NCI-H2029 treated with DMSO at 0.1 percent for 48 hours (cell line): ENCODE measurements at places on chromosomes 6 and 20.

GRCh38 chr20:4384961-4385360 is 336.7 kb upstream of the PRND start:
- no peak for DNase-seq

DNA sequence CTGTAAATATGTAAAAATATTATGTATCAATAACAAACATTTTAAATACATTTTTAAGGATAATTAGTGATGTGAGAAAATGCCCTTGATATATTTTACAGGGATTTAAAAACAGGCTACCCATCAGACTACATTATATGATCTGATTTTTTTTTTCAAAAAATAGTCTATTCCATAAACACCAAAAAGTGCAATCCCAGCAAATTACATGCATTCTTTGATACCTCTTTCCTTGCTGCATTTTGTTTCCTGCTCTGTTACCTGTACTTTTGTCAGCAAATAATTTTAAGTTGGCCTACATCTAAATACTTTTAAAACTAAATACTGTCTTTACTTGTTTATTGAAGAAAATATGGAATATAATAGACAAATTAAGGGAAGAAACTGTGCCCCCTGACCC is 306.2 kb upstream of the ARID1B start:
- no peak for DNase-seq

DNA sequence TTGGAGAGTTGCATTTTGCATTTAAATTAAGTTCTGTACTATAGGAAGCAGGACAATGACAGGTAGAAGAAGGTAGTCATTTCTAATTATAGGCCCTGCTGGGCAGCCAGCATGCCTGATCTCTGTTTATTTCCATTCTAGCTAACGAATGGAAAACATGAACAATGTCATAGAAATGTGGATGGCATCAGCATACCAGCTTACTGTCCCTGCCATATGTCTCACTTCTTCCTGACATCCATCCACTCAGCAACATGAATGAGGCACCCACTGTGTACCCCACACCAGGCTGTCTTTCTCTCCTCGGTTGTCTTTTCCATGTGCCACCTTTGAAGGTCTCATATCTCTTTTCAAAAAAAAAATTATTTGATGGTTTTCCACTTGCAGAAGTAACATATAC is 11.1 kb downstream of the ADTRP start:
- DNase-seq = no peak

- DNase-seq = peak; percentile 29
Observed at GRCh38 chr6:96626759-96627364, 63.9 kb downstream of the FHL5 start.

DNA sequence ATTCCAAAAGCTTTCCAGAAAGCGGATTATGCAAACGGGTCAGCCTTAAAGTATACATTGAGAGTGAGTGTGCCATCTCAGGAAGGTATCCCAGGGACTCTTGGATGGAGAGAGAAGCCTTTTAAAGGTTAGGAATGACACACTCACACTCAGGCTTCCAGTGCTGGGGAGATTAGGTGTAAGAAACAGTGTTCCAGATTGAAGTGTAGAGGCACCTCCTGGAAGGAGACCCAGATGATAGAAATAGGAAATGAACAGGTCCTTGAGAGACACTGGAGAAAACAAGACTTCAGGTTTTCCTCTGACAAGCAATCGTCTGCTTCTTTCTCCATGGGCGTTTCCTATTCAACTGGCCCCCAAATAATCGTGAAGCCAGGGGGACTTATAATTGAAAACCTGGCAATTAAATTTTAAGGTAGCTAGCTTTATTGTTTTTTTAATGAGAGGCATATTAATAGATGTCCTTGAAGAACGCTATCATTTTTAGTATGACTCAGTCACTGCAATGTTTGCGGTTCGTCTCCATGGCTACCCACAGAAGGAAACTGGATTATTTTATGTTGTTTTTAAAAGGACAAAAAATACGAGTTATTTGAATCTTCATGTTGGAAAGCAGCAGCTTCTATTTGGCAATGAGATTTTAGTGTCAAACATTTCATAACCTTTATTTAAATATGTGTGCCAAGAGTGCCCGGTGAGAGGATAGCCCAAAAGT is 85.3 kb downstream of the TRMT6 start:
- DNase-seq = no peak

GRCh38 chr6:18070486-18070885 is 52.0 kb downstream of the NHLRC1 start:
- no peak for DNase-seq

GRCh38 chr6:138430361-138431145 is 26.5 kb downstream of the HEBP2 start:
- no peak for DNase-seq

DNA sequence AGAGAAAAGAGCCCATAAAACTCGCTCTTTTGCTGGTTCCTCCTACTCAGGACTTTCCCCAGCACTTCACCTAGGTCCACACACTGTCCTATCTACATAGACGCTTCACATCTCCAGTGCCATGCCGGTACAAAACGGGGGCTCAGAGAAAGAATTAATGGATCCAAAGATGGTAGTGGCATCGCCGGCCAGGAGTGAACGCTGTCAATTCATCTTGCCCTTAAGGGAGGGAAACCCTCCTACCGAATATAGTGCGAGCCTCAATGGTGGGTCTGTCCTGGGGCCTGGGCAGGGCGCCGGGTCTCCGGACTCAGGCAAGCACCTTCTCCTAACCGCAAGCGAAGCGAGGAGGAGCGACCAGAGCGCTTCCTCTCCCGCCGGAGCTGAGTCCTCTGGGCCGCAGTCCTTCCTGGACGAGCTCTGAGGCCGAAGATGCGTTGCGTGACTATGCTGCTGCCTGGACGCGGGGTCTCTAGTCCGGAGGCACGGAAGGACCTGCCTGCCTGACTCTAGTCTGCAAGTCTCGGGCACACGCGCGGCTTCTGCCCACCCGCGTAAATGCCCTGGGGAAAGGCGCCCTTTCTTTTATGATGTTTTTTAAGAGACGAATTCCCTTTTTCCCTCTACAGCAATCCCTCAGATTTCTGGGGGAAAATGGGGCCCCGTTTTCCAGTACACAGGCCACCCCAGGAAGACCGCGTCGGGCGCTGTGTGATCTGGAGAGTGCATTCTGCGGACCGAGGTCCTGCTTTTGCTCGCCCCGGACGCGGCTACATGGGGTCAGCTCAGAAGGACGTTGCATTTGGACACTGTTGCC is 100.1 kb upstream of the PRDM1 start:
- DNase-seq = no peak

DNA sequence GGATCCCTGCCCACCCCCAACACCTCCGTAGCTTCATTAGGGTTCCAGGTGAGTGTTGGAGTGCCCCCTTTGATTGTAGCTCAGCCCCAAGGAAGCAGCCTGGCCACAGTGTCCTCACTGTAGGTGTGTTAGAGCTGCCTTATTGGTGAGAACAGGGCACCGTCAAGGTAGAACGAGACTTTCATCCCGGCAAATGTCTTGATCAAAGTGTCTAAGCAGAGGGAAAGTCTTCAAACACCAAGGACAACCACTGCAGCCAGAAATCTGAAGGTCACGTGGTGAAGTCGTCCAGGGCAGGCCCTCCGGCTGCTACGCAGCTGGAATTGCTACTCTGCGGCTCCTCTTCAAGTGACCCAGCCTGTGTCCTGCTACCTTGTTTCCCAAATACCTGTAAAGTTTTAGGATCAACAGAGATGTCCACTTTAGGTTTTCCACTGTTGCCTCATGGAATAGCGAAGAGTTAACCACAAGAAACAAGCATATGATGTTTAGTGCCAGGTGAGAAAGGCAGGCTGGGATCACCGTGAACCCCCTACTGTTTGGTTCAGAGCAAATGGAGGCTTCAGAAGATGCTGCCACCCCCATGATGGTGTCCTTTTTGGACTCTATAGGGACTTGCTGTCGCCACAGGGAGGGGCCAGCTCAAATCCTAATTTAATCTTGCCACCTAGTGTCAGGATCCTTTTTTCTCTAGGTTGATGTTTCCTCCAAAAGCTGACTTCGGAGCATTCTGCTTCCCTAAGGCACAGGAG is 1.7 kb upstream of the DLL1 start:
- DNase-seq = no peak

DNA sequence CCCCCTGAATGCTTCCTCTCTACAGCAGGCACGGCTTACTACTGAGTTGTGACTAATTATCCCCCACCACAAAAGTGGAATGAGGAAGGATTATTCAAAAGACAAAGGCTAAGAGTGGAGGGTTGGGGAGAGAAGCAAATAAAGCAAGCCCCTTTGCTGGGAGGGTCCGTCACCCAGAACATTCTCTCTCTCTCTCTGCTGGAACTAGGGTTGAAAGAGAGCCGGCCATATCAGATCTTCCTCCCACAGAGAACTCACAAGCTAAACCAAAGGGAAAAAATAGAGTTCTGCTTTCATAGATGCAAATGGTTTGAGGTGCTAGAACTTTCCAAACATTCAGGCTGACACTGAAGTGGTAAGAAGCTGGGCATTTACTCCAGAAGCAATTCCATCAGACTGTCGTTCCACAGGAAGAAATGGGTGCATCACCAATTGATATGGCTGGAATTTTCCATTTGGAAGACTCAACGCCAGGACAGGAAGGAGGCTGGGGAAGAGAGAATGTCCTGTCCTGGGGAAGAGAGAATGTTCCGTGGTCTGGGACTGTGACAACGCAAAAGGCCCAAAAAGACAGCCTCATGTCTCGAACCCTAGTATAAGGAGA is 7.9 kb downstream of the ZMYND8 start:
- no peak for DNase-seq

GRCh38 chr6:106486236-106486635 is 125.7 kb downstream of the CRYBG1 start:
- DNase-seq = no peak

DNA sequence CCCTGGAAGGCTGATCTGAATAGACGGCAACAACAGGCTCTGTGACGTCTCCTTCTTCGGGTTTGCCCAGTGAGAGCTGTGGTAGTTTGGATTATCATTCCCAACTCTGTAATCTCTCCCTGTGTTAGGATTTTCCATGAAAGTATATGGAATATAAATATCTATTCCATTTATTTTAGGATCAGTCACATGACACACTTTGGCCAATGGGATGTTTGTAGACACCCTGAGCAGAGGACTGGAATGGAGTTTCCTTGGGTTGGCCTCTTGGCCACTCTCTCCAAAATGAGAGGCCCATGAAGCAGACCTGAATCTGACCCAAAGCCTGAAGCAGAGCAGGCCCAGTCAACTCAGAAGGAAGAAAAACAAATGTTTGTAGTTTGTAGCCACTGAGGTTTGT is 37.2 kb upstream of the UBR2 start:
- DNase-seq = no peak

- no peak for DNase-seq
Observed at GRCh38 chr20:53958260-53958659, 112.1 kb downstream of the BCAS1 start.

DNA sequence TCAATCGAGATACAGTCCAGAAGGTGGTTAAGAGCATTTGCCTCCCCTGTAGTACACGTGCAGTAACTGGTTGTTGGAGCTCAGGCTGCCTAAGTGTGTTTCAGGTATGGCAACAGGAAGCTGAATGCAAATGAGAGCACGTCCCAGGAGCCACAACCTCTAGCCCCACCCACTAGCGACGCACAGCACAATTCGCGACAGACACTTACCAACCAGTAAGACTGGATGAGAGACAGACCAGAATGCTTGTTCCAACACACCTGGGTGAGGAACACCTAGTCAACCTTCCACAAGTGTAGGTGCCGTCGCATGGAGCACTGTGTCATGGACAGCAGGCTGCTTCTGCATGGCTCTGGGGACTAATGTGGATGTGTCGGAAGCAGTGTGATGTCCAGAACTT is 7.2 kb upstream of the SERPINB1 start:
- DNase-seq = no peak
